ENCODE measurements at places on chromosomes 6 and 20.

- no peak for DNase-seq
Observed at GRCh38 chr20:37223053-37223452, 38.6 kb downstream of the GHRH start.

DNA sequence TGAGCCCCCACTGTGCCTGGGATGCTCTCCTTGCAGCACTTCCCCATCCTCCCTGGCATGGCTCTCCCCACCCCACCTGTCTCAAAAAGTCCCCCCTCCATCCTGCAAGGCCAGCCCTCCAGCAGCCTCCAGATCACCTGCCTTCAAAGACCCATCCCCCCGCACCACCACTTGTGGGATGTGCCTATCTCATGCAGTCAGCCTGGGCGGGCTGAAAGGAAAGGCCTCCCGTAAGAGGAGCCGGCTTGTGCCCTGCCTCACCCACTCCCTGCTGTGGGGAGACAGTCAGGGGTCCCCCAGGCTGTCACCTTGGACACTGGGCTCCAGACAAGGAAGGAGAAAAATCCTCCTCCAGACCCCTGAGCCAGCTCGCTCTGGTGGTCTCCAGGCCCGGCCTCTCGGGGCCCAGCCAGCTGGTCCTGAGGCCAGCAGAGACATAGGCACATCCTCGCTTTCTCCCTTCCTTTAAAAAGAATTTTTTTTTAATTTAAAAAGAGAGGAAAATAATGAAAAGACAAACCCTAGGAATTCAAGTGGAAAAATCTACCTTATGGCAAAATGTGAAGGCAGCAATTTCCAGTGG is 77.3 kb downstream of the GRM4 start:
- peak; percentile 23 for DNase-seq

- DNase-seq: no peak
Observed at GRCh38 chr20:34511891-34512265, 4.3 kb upstream of the DYNLRB1 start.

DNA sequence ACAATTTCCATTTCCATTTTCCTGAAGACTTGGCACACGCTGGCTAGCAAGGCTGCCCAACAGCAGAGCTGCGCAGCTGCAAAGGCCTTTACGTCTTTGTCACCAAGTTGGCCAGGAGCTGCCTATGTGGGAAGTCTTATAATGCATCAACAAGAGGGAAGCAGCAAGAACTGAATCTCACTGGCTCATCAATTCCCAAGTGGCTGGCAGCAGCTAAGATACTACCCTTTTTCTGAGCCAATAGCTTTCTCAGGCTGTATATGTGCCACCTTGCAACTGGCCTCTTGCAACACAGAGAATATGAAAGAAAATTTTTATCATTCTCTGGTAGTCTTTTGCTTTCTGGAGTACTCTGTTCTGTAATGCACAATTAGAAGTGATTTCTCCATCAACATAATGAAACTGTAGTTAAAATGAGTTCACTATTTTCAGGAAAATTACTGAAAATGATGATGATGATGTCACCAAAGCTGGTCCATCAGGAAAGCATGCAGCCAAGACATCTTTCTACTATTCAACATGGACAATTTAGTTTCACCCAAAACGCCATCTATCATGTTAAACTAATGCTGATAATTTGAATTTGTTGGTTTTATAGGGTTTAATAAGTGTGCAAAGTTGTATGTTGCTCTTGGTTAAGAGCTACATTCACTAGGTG is 97.3 kb upstream of the FOXA2 start:
- peak; percentile 38 for DNase-seq

DNA sequence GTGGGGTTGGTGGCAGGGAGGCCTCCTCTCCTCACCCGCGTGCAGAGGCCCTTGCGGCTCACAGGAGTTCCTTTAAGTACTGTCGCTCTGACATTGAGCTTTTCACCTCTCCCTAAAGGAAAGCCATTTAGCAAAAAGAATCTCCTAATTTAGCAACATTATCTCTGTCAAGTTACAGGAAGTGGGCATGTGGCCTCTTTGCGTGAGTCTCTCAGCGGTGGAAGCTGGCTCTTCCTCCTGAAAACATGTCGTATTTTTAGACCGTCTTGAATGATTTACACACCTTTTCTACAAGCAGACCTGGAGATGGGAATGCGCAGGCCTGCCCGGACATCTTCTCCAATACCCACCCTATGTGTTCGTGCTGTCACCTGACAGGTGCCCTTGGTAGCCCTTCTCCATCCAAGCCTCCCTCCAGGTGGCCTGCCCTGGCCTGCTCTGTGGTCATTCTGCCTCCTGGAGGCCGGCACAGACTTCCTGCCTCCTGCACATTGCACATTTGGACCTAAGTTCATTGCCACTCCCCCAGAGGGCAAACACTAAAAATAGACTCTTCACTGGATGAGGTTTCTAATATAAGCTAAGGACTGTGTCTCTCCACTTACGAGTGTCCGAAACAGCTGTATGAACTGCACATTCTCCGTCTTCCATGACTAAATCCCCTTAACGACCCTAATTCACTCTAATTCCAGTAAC is 18.5 kb upstream of the PHACTR3 start:
- no peak for DNase-seq

DNA sequence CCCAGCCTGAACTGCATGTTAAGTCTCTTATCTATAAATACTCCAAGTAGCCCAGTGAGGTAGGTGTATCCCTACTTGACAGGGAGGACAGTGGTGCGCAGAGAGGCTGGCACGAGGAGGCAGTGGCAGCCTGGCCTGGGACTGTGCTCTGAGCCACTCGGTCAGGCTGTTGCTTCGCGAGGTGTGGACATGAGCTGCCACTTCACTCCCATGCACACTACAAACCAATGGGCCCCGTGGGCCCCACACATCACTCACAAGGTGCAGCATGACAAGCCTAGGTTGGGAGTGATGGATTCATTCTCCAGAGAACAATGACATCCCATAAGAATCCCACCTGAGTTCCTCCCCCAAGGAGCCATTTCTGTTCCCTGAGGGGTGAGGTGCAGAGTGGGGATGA is 54.9 kb downstream of the TMEM242 start:
- no peak for DNase-seq

DNA sequence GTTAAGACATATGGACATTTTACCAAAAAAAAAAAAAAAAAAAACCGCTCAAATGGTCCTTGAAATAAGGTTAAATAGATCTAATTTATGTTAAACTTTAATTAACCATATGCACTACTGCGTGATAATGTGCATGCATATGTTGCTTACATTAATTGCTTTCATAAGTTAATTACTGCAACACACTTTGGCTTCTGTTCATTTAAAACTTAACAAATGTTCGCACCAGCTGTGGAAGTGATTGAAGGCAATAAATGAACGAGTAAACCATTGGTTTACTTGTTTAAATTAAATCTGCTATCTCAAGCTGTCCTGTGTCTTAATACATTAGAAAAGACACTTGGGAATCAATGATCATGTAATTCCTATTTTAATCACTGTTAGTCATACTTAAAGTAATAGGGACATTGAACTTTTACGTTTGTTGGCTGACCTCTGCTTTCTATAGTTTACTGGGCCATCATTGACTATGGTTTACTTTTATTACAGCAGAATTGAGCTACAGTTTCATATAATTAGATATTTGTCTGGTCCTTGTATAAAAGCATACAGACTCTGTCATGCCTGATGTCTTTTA is 294.7 kb downstream of the KHDC1L start:
- DNase-seq: peak; percentile 95

DNA sequence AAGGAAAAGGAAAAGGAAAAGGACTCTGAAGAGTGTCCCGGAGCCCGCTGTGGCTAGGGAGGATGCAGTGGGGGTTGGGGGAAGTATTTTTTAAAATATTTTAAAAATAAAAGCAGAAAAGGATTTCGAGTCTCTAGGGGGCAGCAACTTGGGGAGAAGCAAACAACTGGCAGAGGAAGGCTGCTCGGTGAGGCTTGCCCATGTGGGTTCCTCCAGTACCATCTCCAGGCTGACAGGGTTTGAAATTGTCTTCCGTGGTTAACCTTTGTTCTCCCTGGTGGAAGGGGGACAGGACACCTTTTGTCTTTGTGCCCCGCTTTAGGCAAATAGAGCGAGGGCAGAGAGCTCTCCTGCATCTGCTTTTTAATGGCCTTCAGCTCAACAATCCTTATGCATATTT is 60.4 kb upstream of the SNX9 start:
- DNase-seq: no peak

All from NCI-H69 (cell line).